ENCODE measurements at places on chromosomes 4 and X.

- DNase-seq: no peak
Measured at GRCh38 chrX:11509786-11510185, 155.9 kb downstream of the ARHGAP6 start.

- no peak for DNase-seq
Measured at GRCh38 chrX:140317462-140317861, 187.4 kb downstream of the SOX3 start.

- no peak for DNase-seq
Measured at GRCh38 chrX:135985157-135985972, at the start of gene SLC9A6. Gene SLC9A6 (plus strand): TSS chrX:135985435. CDS start chrX:135985659, 224 bp downstream.

GRCh38 chr4:122784261-122784660 lies 42.4 kb upstream of the FGF2 start:
- no peak for DNase-seq

- no peak for DNase-seq
Measured at GRCh38 chrX:38811515-38812243, 10.4 kb downstream of the MID1IP1 start.

DNA sequence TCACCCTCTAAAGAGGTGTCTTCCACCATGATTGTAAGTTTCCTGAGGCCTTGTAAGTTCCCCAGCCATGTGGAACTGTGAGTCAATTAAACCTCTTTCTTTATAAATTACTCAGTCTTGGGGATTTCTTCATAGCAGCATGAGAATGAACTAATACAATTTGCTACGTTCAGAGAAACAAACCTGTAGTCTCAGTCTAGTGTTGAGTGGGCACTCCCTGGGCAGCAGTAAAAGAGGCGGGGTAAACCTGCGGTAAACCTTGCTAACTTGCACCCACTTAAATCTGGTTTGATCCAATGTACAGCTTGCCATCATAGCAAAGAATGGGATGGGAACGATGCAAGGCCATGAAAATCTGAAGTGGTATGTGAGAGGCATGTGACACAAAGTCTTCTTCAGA lies 22.4 kb downstream of the GRXCR1 start:
- no peak for DNase-seq

- no peak for DNase-seq
Measured at GRCh38 chrX:154791467-154791866, 13.8 kb downstream of the MPP1 start.

DNA sequence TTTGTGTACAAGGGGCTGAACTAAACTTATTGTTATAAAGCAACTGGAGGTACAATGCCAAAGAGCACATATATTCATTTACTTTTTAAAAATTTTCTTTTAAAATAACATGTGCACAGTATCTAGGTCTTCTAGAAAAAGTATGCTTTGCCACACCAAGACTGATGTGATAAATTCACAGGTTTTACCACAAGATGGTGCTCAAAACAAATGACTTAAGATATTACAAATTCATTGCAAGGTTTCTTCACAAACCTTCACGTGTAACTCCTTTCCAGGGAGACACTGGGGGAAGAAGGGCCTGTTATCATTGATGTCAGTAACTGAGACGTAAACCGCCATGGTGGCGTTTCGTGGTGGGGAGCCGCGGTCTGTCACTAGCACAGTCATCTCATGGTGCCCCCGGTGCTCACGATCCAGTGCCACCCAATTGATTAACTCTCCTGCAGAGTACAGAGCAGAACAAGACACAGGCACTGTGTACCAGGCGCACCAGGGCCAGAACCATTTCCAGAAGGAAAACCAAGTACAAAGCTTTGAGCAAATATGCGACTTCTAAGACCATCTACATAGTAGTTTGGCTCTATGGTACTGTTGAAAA lies 162.2 kb downstream of the DCHS2 start:
- no peak for DNase-seq

DNA sequence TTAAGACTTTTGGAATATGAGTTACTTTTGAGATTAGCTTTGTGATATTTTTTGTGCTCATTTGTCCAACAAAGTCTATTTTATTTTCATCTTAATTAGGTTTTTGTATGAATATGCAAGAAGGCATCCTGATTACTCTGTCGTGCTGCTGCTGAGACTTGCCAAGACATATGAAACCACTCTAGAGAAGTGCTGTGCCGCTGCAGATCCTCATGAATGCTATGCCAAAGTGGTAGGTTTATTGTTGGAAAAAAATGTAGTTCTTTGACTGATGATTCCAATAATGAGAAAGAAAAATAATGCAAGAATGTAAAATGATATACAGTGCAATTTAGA lies 10.8 kb downstream of the ALB start:
- DNase-seq: no peak

GRCh38 chr4:29770627-29771026 lies 949.5 kb upstream of the PCDH7 start:
- no peak for DNase-seq

DNA sequence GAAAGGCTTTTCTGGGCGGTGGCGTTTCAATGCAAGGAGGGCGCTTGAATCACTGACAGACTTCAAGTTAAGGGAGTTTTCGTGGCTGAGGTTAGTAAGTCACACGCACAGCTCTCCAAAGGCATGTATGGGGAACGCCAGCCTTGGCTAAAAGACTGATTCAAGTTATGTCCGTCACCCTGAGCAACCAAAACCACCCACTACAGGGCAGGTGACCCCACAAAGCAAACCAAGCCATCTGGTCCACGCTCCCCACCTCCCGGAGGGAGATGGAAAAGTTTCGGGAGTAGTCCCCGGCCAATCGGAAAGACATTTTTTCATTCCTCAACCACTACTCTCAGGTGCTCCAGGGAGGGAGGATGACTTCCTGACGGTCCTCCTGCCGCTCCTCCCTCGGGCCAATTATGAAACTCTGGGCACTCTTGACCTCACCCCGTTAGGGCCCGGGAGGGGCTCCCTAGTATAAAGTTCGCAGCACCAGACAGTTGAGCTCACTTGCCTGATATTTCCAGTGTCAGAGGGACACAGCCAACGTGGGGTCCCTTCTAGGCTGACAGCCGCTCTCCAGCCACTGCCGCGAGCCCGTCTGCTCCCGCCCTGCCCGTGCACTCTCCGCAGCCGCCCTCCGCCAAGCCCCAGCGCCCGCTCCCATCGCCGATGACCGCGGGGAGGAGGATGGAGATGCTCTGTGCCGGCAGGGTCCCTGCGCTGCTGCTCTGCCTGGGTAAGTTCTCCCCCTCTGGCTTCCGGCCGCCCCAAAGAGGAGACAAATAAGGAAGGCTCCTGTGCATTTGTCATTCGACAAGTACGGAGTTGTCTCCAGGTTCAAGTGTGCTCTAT lies at the start of gene EREG:
TSS of gene EREG (plus strand) at position 494 of the 840 bp plus-strand sequence. CDS start at position 658, 164 bp downstream.
- DNase-seq: peak; percentile 86

- no peak for DNase-seq
Measured at GRCh38 chr4:87932718-87933141, 42.8 kb upstream of the SPP1 start.

DNA sequence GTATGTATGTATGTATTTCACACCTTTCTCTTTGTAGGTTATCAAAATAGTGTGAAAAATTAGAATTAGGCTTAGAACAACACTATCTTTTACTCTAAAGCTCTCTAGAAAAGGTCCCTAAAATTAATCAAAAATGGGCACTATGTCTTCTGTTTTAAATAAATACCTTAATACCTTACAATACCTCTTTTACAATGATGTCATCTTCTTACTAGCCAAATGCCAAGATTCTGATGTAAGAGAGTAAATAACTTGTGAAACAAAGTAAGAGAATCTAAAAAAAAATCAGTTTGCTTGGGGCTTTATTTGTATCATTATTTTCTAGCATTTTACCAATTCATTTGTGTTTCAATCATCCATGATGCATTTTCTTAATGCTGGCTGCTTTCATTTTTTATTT lies 402.2 kb upstream of the MAGEB2 start:
- DNase-seq: no peak

- no peak for DNase-seq
Measured at GRCh38 chrX:106378616-106379015, 210.5 kb downstream of the PWWP3B start.

- DNase-seq: no peak
Measured at GRCh38 chr4:95018785-95019184, 261.0 kb downstream of the BMPR1B start.

All from osteocyte (in vitro differentiated cells).